ENCODE measurements at places on chromosomes 2 and 18.

- DNase-seq = no peak
Measured at GRCh38 chr18:43392168-43392567, 114.9 kb upstream of the SYT4 start.

DNA sequence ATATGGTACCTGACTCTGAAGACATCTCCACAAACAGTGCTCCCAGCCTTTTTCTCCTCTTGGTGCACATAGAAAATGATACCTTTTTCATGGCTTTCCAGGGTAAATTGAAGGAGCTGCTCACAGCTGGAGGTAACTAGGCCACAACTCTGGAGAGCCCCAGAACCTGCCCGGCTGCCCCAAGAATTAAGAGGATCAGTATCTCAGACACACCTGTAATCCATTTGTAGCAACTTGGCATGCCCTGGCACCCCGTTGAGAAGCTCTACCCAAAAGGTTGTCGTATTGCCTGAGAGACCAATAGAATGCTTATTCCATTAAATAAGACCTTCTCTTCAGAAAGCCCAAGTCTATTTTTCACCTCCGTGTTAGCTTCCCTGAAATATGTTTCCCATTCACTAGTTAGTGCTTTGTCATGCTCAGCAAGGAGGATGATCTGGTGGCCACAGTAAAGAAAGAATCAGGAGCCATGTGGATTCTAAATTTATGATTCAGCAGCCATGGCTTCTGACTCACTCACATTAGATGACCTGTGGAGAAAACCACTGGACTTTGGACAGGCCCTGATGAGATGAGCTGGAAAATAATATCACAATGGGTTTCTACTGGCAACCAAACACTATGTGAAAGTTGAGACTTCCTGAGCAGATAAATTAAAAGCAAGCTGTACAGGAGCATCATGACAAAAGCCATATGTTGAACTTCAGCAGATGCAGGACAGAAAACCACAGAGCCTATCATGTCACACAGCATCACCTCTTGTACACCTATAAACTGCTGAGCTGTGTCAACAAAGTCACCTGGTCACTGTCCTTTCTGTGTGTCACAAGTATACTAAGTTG is 253.3 kb upstream of the OSR1 start:
- peak; percentile 97 for DNase-seq

GRCh38 chr2:221484761-221485502 is 87.2 kb downstream of the EPHA4 start:
- no peak for DNase-seq

GRCh38 chr2:5766056-5766455 is 73.9 kb downstream of the SOX11 start:
- no peak for DNase-seq

DNA sequence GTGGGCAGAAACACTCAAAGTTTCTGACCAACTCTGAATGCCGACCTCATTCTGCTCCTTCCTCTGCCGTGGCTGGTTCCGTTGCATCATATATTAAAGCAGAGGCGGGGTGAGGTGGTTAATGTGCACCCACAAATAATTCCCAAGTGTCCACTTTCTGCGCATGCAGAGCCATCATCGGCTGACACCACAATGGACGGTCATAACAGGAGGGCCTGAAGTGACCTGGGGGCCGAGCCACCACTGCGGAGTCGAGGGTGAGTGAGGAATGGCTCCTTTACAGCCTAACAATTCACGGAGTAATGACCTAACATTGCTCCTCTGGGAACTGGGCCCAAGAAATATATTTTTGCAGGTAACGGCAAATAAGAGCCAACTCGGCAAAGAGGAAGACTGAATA is 32.9 kb upstream of the GLI2 start:
- no peak for DNase-seq

GRCh38 chr2:217415316-217415715 is 555.5 kb upstream of the TNP1 start:
- no peak for DNase-seq

- no peak for DNase-seq
Measured at GRCh38 chr2:105437708-105438103, 38.9 kb upstream of the FHL2 start.

DNA sequence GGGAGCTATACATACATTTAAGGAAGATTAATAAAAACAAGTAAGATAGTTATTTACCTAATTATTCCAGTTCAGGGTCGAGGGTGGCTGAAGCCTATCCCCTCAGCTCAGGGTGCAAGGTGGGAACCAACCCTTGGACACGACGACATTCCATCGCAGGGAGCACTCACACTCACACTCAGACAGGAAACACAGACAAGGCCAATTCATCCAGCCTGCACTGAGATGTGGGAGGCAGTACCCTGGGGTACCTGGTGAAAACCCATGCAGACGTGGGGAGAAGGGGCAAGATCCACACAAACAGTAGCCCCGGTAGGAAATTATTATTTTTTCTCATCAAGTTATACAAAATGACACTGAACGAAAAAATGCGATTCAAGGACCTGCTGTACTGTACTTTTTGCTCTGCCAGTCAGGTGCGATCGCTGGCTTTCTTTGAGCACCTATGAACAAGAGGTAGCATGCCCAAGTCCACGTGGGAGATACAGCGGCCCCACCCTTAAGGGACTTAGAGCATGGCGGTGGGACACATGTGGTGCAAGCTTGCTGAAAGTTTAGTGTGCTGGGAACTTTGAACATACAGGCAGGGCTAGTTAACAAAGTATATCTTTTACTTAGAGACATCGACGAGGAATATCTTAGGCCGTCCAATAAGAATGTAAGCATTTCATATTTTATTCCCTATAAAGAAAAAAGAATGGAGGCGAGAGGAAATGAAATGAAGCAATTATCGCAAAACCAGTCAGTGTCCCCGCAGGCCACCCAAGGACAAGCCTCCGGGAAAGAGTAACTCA is 624 bp downstream of the METTL8 start:
- DNase-seq = peak; percentile 54

DNA sequence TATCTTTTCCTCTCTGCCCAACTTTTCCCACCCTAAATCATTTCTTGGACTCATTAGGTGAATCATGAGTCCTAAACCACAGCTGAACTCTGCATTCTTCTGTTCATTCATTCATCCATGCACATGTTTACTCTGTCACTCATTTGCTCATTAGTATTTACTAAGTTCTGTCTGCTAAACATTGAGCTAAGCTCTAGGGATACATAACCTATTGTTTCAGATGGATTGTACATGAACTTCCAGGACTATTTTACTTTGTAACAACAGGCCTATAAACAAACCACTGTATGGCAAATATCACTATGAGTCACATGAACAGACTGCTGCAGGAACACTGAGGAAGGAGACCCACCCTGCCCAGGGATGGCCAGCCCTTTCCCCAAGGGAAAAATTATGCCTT is 14.6 kb upstream of the DYNC2LI1 start:
- peak; percentile 90 for DNase-seq

DNA sequence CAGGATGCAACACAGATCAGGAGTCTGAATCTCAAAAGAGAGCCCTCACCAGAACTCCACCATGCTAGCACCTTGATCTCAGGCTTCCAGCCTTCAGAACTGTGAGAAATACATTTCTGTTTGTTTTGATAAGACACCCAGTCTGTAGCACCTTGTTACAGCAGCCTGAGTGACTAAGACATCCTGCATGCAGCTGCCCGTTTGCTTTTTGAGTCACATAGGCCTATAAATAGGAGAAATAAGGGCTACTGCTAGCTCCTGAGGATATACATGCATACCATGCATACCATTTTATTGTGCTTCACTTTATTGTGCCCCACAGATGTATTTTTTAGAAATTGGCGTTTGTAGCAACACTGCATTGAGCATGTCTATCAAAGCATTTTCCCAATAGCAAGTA is 337.8 kb downstream of the CDH2 start:
- DNase-seq = peak; percentile 33

DNA sequence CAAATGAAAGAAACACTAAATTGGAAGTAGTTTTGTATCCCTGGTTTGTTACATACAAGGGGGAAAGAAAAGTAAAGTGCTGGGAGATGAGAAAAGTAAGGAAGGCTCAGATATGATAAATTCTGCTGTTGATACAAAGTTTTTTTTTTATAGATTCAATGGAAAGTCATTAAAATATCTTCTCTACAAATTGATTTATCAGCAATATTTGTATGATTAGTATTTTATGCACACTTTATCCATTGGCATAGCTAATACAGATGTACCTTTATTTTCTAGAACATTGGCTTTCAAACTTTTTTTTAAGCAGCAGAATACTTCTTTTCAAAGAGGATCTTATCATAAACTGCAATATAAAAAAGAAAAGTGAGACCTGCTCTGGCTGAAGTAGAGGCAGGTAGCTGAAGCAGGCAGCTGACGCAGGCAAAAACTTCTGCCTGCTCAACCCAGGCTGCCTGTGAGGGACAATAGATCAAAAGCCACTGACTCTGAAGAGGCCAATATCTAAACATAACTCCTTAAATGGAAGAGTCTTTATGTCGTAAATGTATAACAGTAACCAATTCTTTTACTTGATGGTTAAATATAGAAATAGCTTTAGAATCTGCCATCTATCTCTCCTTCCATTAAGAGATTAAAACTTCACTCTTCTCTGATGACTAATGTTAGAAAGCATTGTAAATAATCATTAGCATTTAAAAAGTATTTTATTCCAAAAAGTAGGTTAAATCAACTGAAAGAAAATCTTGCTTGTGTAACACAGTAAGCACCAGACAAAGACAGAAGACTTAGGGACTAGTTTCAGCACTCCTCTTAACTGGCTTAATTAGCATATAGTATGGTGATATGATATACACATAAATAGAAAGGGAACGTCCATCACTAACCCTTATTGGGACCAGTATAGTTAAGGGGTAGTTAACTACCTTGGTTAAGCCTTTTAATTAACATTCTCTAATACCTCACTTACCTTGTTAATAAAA is 174.2 kb downstream of the SLC39A10 start:
- no peak for DNase-seq

DNA sequence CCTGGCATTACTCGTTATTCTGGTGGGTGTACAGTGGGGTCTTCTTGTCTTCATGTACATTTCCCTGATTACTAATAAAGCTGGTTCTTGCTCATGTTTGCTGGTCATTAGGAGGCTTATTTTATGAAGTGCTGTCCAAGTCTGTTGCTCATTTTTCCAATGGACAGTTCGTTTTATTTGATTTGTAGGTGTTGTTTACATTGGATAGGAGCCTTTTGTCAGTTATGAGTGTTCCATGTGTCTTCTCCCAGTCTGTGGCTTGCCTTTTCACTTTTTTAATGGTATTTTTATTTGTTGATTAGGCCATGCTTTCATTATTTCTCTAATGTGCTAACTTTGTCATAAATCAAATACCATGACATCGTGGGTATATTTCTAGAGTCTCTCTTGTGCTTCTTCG is 51.9 kb downstream of the CEP192 start:
- no peak for DNase-seq

GRCh38 chr2:196515051-196515450 is 124.5 kb upstream of the CCDC150 start:
- no peak for DNase-seq

DNA sequence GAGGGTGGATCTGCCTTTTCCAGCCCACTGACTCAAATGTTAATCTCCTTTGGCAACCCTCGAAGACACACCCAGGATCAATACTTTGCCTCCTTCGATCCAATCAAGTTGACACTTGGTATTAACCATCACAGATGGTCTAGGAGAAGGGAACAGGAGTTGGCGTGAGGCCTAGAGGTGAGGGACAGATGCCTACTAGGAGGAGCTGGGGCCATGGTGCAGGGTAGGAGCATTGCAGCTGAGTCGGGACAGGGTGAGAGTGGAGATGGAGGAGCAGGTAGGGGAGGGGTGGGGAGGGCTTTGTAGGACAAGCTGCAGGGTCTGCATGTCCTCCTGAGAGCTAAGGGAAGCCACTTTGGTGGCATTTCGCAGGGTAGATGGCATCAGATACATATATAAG is 140.0 kb downstream of the VAPA start:
- DNase-seq = no peak

DNA sequence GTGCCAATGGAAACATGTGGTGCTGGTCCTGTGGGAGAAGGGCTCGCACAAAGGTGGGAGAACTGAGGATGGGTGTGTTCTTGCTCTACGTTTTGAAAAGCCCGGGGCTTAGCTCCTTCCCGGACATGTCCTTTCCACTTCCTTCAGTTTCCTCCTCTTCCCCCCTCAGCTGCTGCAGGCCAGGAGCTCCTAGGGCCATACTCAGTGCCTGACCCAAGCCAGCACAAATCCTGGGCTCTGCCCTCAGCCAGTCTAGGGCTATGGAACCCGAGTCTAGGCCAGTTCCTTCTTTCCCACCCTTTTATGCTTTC is 1.4 kb upstream of the SIX2 start:
- no peak for DNase-seq

- DNase-seq = no peak
Measured at GRCh38 chr18:27887287-27887686, 289.6 kb downstream of the CDH2 start.

DNA sequence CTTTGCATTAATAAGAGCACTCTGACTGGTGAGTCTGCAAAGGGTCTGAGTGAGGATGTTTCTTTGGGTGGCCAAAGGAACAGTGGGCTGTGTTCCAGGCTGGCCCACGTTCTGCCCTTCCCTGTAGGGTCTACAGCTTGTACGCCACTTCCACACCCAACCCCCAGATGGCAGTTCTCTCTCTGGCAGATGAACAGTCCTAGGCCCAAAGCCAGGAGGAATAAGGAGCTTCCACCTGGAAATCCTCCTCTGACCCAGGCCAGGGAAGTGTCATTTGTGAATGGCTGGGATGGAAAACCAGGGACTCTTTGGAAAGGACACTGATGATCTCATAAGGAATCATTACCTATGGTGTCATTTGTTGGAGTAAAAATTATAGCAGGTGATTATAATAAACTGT is 6.6 kb downstream of the OTOF start:
- DNase-seq = no peak

DNA sequence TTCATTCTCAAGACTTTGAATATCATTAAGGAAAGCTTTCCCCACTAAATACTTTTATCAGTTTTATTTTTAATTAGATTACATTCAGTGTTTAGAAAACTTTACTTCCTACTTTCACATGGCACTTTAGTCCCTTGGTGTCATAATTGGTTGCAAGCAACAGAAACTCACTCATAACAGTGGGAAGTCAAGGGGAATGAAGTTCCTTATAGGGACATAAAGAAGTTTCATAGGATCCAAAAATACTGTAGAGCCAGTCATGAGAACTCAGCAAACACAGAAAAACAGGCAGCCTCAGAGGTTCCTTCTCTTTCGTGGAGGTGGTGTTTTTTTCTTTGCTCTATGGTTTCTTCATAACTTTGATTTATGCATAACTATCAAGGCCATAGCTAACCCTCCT is 809.0 kb downstream of the BCL11A start:
- DNase-seq = no peak
